H1 (cell line): ENCODE measurements at places on chromosomes 3 and 15.
A peak's percentile ranks its signal among the peaks of the same experiment; 100 is the strongest.

GRCh38 chr15:70240082-70240481 lies 142.4 kb upstream of the TLE3 start:
- no peak for DNase-seq

DNA sequence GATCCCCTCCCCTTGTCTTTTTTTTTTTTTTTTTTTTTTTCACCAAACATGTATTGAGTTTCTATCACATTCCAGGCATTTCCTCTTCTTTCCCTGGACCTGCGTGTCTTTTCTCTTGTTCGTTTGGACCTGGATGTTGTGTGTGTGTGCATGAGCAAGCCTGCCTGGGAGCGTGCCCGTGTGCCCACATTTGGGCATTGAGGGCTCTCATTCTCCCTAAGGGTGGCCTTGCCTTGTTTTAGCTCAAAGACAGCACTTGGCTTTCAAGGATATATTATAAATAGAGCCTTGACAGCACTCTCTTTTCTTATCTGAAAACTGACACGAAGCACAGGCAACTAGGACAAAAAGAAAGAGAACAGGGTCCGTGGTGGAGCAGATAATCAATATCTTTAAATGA lies 39.0 kb upstream of the SLC25A26 start:
- DNase-seq: no peak

DNA sequence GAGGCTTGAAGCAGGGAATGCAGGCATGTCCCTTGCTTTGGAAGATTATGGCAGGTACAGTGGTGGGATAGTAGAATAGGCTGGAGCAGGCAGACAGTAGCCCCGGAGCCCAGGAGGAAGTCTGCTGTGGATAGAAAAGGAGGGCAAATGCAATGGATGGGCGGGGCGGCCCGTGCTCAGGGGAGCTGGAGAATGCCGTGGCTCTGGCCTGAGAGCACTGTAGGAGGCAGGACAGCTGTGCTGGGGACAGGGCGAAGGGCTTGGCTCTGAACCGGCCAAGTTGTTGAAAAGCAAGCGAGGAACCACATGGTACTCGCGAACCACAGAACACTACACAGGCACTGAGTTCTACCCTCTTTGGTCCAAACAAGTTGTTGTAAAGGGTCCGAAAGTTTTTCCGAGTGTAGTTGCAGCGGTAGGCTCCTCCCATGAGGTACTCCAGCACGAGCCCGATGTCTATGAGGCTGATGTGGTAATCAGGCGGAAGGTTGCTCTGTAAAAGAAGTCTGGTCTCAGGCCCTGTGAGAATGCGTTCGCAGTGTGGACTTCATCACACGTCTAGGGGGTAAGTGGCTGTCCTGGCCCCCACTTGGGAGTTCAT lies 54.7 kb downstream of the TRPM1 start:
- no peak for DNase-seq

DNA sequence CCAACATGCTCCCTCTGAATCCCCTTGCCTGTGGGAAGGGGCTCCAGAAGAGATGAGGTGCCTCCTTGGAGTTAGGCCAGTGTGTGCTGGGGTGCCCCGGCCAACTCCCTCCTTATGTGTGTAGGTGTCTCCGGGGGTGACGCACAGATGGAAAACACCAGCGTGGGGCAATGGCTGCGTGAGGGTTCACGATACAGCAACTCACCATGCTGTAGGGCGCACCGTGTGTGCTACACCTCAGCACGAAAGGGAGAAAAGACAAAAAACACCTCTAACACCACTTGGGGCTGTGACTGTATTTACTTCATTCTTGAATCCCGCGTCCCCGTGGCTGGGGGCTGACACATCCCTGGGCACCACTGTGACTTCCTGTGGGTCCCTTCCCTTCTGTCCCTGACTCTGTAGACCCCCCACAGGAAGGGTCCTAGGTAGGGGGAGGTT lies 1.6 kb upstream of the CALML4 start:
- no peak for DNase-seq

DNA sequence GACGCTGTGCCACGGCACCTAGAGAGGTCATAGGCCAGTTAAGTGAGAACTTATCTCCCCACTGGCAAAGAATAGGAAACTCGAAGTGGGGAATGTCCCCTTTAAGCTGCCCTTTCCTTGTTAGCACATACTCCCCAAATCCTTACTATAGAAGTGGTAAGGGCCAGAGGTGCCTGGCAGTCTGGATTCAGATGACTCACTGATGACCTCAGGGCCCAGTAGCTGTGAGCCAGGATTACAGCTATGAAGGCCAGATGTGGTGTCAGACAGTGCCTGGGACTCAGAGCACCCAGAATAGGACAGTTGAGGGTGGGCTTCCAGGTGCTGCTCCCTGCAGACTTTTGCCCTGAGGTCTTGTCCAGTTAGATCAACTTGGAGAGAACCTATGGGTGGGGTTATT lies 37.7 kb downstream of the PDIA5 start:
- no peak for DNase-seq

GRCh38 chr15:49242820-49243219 lies 72.8 kb downstream of the GALK2 start:
- DNase-seq: no peak

GRCh38 chr3:10505050-10505790 lies at the start of gene ATP2B2:
ATP2B2 (minus strand) TSS chr3:10505586; CDS start chr3:10449543, 56,043 bp downstream.
- peak; percentile 64 for DNase-seq

DNA sequence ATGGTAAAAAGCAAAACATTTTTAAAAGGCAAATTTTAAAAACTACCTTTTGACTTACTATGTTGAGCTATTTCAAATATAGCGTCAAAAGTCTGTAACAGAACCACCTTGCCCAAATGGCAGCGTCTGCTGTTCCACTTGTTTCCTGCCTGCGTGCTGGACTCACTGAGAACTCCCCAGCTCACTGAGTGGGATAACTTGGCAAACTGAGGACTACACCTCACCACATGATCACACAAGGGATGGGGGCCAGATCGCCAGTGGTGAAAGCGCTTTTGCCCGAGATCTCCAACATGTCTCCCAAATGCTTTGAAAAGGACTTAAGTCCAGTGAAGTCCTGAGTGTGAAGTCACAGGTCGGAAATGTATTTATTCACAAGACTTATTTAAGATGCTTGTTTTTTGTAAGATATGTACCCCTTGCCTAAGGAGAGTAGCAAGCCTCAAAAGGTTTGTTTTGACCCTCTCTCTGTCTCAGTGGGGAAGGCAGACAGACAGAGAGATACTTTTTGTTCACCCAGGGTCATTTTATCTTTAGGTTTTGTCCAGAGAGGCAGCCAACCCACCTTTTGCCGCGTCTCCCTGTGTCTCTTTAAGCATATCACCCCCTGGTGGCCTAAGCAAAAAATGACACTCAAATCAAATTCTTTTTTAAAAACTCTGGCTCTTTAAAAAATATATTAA lies 192.6 kb downstream of the PDZRN3 start:
- DNase-seq: no peak

DNA sequence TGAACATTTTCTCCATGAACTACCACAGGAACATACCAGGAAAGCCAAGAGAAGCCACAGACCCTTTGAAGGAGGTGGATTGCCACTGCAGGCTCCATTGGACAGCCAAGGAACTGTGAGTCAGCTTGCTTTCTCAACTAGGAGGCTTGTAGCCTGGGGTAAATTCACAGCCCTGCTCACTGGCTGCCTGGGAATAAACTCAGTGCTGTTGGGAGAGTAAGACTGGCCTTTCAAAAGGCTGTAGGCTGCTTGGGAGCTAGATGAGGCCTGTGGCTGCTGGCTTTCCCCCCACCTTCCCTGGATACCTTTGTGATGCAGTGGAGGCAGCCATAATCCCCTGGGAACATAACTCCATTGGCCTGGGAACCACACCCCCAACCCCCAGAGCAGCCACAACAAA lies 223.5 kb upstream of the RBMS3 start:
- DNase-seq: no peak

- no peak for DNase-seq
Observed at GRCh38 chr3:190092250-190092649, 28.4 kb downstream of the P3H2 start.

- DNase-seq: peak; percentile 67
Observed at GRCh38 chr3:122577409-122578031, at the start of gene PARP15. PARP15 (plus strand) TSS chr3:122577650; CDS start chr3:122577668, 18 bp downstream.

- no peak for DNase-seq
Observed at GRCh38 chr3:51777985-51778384, 1.1 kb downstream of the IQCF6 start.

- no peak for DNase-seq
Observed at GRCh38 chr3:41198526-41198925, 779 bp upstream of the CTNNB1 start.

DNA sequence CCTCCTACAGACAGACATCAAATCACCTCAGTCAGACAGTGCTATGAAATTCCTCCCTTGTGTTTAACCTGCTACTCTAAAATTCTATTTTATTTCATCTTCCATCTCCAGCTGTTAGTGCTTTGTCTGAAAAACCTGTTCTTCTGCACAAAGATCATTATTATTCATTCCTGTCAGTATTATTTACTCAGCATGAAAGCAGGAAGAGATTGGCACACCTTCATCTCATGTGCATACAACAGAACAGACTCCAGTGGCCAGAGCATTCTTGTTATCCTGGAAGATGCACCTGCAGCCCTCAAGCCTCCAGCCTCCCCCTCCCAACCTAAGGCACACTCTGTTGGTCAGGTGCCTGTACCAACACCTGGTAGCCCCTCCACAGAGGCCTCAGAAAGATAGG lies 1.8 kb upstream of the ROPN1B start:
- no peak for DNase-seq

- no peak for DNase-seq
Observed at GRCh38 chr3:60176614-60177013, 1074.6 kb downstream of the FHIT start.

- DNase-seq: no peak
Observed at GRCh38 chr3:56086355-56086754, 381.9 kb downstream of the ERC2 start.
